Suprapubic skin (tissue), 4 donors: ENCODE measurements at places on chromosomes 6 and 20. TPM values are rescaled to one million over a fixed set of nuclear protein-coding genes. Genes with fewer than 3 reads are reported as not detected.

Gene VSTM2L
- total RNA-seq, result not detected

Gene TINAG
- not detected for total RNA-seq

- no peaks in the 10 kb centered on the region for H3K4me1 ChIP-seq
- no peak overlapping the region for H3K4me3 ChIP-seq
- no peaks in the 10 kb centered on the region for H3K36me3 ChIP-seq
- no peaks in the 10 kb centered on the region for H3K27me3 ChIP-seq
- H3K27ac ChIP-seq, result no peak overlapping the region
Observed at GRCh38 chr6:63537959-63538300, 34.4 kb upstream of the LOC128125822 start.

- H3K27ac ChIP-seq, result no peak overlapping the region
- H3K27me3 ChIP-seq, result no peaks in the 10 kb centered on the region
- no peak overlapping the region for H3K4me3 ChIP-seq
- no peaks in the 10 kb centered on the region for H3K4me1 ChIP-seq
- H3K36me3 ChIP-seq, result no peaks in the 10 kb centered on the region
- DNase-seq, result no peak
Observed at GRCh38 chr20:15759594-15759993, 813.7 kb downstream of the KIF16B start.

DNA sequence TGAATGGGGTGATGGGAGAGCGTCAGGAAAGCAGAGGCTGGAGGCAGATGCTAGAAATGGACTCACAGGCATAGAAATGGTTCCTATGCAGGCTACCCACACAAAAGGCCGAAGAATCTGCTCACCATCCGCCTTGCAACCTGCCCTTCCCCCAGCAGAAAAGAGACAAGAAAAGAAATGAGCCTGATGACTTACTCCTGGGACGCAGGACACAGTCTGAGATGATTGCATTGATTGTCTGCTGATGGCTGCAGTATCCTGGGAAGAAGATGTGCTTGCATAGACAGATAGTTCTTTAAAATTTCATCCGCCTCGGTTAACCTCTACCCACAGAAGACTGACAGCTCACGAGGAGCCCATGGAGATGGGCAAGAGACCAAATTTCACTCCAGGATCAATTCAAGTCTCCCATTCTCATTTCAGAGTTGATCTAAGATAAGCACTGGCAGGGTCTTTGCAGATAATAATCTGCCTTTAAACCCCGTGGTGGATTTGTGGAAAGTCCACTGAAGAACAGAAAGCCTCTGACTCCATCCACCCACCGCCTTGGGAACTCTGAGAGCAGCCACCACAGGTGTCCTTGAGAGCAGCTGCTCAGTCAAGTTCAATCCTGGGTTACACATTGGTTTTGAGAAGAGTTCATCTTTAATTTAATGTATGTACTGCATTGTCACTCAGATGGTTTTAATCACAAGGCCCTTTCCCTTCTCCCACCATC lies 7.2 kb downstream of the AGPAT4 start:
- no peaks in the 10 kb centered on the region for H3K27me3 ChIP-seq
- H3K4me1 ChIP-seq, result no peaks in the 10 kb centered on the region
- no peaks in the 10 kb centered on the region for H3K36me3 ChIP-seq
- no peak overlapping the region for H3K27ac ChIP-seq
